ENCODE measurements at places on chromosomes 1 and 21.

GRCh38 chr1:172845865-172846264, 187.0 kb downstream of the FASLG start:
- DNase-seq, result no peak

- DNase-seq, result no peak
Measured at GRCh38 chr21:15057285-15057684, 7.5 kb downstream of the NRIP1 start.

DNA sequence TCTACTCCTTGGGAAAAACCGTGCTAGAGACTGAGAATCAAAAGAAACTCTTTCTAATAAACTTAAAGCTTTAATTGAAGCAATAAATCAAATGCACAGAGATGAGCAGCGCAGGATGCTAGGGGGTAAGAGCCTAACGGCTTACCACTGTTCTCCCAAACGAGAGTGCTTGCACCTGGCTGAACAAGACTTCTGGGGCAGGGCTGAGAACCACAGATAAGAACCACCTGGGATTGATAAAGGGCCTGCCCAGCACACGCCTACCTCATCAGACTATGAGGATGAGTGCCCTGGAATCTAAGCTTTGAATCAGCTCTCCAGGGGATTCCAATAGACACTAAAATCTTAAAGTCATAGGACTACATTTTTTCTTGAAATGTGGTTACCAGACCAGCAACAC, 43.3 kb downstream of the KRTAP19-8 start:
- DNase-seq, result no peak

GRCh38 chr1:222224636-222225315, 323.1 kb downstream of the HHIPL2 start:
- no peak for DNase-seq

- no peak for DNase-seq
Measured at GRCh38 chr1:9279172-9279840, 13.4 kb upstream of the SPSB1 start.

- DNase-seq, result no peak
Measured at GRCh38 chr1:213260311-213261075, 209.5 kb downstream of the RPS6KC1 start.

DNA sequence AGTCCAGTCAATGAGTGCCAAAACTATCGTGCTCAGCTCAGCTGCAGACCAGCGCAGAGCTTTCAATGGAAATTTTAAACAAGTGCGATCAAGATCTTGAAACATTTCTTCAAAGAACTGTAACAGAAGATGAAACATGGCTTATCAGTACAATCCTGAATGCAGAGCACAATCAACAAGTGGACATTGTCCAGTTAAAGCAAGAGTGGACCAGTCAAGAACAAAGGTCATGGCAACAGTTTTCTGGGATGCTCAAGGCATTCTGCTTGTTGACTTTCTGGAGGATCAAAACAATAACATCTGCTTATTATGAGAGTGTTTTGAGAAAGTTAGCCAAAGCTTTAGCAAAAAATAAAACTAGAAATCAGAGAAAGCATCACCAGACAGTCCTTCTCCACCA, 374.2 kb downstream of the SETD4 start:
- DNase-seq, result no peak

DNA sequence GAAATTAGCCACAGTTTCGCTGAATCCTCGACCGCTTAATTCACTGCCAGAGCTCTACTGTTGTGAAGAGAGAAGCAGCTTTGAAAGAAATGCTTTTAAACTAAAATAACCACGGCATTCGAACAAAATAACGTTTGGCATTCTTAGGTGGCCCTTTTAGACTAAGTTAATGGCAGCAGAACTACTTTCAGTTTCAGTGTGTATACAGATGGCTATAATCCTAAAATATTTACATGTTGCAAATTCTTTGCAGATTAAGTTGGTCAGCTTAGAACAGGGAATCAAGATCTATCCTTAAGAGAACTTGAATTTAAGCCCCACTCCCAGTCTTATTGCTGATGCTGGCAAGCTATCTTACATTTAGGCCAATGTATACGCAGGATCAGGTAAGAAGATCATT, 62.7 kb downstream of the ADSS2 start:
- DNase-seq, result no peak

DNA sequence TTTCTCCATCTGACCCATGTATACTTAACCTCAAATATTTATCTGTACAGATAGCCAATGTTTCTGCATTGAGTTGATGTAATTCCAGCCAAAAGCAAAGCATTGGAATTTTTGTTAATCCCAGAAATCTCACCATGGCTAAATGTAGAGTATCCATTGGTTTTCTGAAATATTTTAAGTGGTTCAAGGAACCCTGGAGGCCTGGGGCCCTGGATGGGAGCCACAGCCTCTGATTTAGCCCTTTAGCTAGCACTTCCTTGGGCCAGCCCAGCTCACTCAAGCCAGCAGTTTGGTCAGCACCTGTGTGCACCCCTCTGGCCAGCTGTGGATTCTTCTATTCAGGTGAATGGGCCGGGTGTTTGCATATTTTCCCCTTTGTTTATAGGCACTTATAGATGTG, 18.8 kb upstream of the EPS8L3 start:
- no peak for DNase-seq

DNA sequence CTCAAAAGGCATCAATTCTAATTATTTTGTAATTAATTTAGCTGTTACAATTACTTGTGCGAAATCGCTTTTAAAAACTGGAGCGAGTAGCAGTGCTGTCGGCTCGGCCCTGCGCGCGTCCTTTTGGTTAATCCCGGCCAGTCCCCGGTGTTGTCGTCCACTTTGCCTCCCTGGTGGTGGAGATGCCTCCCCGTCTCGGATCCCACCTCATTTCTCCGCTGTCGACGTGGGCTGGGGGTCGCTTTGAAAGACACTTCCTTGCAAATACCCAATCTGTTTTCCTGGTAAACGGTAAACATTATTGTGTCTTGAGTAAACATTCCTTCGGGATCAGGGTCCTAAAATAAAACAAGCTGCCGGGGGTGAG, 3.7 kb downstream of the FOXD3 start:
- DNase-seq, result no peak

DNA sequence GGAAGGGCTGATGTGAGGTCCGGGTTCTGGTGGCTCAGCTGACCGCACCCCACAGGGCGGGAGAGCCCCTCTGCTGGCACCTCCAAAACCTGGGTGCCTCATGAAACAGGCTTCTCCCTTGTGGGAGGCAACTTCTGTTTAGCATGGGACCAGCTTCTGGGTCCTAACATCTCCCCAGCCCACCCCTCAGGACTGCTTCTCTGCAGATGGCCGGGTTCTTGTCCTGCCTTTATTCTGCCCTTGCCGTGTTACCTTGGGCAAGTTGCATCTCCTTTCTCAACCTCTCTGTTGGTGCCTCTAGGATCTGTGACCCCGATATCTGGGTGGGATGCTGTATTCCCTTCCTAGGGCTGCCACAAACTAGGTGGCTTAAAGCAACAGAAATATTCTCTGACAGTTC, 15.0 kb upstream of the TTC22 start:
- no peak for DNase-seq

DNA sequence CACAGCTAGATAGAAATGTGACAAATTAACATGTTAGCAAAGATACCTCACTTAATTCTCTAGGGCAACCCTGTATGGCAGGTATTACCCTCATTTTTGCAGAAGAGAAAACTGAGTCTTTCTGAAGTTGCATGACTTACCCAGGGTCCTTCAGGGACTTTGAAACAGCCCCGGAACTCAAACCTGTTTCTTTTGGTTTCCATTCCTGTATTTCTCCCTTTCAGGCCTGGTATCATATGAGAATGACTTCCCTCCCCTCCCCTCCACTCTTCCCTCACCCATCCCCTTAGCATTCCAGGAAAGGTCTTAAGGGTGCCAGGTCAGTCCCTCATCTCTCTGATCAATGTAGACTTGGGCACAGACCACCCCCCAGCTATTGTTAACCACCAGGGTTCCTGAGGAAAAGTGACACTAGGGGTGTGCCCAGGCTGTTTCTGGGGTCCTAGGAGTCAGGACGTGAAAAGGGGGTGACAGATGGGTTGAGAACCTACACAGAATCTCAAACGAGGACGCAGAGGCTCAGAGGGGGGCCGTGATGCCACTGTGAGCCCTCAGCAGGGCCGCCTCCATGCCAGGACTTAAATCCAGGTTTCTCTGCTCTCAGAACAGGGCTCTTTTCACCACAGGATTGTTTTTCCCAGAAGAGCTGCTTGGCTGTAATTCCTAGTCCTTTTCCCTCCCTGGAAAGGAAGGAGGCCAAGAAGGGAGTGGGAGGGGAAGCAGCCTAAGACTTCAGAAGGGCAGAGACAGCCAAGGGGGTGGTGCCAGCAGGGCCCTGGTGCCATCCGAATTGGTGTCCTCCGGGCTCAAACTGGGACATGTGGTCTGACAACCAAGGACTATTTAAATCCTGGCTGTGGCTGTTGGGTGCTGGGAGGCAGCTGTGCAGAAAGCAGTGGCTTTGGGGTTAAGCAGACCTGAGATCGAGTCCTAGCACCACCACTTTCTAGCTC, 2.1 kb upstream of the WASF2 start:
- peak; percentile 73 for DNase-seq

DNA sequence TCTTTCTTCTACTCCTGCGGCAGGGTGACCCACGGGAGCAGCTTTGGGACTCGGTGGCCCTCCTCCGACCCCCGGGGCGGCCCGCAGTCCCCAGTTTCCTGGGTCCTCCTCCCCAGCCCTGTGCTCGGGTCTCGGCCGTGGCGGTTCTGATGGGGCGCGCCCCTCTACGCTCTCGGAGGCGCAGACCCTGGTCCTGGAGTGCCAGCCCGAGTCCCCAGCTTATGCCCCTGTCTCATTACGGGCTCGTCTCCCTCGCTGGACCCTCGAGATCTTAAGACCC, 430 bp downstream of the BTG2 start:
- DNase-seq, result no peak

DNA sequence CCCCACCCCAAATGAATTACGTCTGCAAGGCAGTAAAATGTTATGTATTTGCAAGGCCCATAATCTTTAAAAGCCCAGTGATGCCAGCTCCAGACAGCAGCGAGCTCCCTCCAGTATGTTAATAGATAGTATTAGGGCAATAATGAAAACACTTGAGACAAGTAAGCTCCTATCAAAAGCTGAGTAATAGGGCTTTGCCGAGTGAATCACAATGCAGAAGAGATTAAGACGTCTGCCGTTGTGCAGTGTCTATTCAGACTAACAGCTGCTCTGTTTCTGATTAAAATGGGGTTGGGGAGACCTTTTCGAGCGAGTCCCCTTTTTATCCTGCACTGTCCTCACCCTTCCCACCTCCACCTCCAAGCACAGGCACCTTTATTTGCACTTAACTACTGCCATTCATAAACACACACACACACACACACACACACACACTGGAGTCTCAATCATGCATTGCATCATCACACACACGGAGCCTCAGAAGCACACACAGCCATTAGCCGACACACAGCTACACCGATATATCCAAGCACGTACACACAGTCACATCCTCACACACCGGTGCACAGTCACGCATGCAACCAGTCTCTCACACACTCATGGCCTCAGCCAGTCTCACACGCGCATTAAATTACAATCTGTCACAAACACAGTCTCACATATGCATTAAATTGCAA, 46.0 kb upstream of the FOXO6 start:
- no peak for DNase-seq

DNA sequence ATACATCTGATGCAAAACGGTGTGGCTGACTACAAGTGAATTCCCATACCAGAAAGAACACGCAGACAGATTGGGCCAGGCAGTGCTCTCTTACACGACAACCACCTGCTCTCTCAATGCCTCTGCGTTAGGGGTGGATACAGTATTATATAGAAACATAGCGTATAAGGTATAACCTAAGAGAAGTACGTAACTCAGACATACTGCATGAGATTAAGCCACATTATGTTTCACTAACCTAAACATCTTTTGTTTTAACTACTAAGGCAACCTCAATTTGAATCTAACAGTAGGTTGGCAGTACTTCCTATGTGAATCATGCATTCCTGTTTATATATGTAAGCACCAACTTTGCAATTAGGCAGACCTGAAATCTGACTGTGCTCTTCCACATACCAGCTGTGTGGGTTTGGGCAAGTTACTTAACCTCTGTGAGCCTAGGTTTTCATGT, 58.1 kb upstream of the COA6 start:
- no peak for DNase-seq

DNA sequence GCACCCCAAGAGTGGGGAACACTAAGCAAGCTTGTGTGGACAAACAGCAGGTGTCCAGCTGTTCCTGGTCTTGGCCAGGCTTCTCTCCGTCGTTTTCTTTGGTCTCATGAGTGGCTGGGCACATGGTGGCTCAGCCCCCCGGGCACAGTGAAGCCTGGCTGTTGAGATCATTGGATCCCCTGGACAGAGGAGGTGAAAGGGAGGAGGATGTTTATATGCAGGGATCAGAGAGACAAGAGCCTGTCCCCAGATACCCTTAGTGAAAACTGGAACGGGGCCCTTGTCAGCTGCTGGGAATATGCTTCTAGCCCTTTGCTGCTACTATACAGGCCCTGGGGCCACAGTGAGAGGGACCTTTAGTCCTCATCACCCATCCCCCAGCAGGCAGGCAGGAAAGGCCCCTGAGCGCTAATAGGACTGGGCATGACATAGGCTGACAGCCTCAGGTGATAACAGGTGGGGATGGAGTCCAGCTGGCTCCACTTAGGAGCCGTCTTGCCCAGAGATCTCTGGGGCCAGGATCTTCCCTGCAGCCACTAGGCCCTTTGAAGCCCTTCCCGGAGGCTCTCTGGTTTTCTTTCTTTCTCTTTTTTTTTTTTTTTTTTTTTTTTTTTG, 16.4 kb downstream of the EPHA8 start:
- DNase-seq, result no peak

GRCh38 chr1:61951731-61952580, 209.7 kb downstream of the PATJ start:
- DNase-seq, result no peak

GRCh38 chr1:29297450-29297849, 61.1 kb downstream of the PTPRU start:
- DNase-seq, result no peak

DNA sequence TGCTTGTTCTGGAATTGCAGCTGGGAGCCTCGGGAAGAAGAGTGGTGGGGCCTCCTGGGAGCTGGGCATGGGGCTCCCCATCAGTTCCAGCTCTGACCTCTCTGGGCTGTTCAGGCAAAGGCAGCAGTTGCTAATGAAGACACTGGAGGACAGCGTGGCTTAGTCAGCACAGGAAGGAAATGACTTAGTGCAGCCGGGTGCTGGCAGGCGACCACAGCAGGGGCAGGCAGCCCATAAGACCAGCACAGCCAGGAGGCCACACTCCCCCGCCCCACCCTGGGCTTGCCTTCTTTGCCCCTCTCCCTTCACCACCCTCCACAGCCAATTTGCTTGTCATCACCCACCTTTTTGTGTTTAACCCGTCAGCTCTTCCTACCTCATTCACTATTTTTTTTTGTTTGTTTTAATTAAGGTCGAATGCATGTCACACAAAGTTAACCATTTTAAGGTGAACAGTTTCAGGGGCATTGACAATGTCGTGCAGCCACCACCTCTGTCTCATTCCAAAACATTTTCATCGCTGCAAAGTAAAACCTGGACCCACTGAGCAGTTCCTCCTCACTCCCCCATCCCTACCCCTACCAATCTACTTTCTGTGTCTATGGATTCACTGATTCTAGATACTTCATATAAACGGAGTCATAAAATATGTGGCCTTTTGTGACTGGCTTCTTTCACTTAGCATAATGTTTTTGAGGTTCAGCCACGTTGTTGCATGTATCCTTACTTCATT, 10.9 kb downstream of the OLIG2 start:
- DNase-seq, result no peak

- no peak for DNase-seq
Measured at GRCh38 chr1:198595765-198596164, 43.1 kb upstream of the PTPRC start.
